ENCODE measurements at places on chromosomes 16 and 17. TPM values are rescaled to one million over a fixed set of nuclear protein-coding genes. Genes with fewer than 3 reads are reported as not detected.

- H3K27ac ChIP-seq = no peak overlapping the region
- H3K27me3 ChIP-seq = no peaks in the 10 kb centered on the region
- no peaks in the 10 kb centered on the region for H3K36me3 ChIP-seq
These were observed 75.2 kb upstream of the CIBAR2 start for GRCh38 chr16:85187447-85187846.

GRCh38 chr17:7807206-7807605, 26.8 kb upstream of the KDM6B start:
- no peaks in the 10 kb centered on the region for H3K27me3 ChIP-seq
- DNase-seq = no peak
- H3K36me3 ChIP-seq = no peaks in the 10 kb centered on the region
- H3K4me3 ChIP-seq = no peak overlapping the region
- no peak overlapping the region for H3K27ac ChIP-seq

DNA sequence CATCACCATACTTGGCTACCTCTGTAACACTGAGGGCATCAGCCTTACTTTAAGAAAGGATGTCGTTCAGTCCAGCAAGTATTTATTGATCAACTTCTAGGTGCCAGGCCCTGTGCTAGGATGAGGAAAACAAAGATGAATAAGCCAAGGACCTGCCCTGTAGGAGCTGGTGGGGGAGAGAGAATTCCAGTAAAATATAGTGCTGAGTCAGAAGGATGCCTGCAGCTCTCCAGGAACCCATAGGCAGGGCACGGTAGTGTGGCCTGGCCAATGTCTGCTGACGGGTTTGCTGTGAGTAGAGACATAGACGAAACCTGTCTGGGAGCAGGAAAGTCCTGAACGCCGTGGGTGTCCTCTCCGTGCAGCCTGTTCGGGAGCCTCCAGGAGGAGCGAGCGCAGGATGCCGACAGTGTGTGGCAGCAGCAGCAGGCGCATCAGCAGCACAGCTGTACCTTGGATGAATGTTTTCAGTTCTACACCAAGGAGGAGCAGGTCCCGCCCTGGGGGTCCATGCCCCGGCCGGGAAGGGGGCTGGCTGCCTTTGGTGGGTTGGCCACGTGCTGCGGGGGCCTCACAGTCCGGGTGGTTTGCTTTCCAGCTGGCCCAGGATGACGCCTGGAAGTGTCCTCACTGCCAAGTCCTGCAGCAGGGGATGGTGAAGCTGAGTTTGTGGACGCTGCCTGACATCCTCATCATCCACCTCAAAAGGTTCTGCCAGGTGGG, 55.6 kb downstream of the USP43 start:
- no peak overlapping the region for H3K4me3 ChIP-seq
- no peak for DNase-seq
- H3K36me3 ChIP-seq = no peaks in the 10 kb centered on the region
- no peaks in the 10 kb centered on the region for H3K4me1 ChIP-seq

DNA sequence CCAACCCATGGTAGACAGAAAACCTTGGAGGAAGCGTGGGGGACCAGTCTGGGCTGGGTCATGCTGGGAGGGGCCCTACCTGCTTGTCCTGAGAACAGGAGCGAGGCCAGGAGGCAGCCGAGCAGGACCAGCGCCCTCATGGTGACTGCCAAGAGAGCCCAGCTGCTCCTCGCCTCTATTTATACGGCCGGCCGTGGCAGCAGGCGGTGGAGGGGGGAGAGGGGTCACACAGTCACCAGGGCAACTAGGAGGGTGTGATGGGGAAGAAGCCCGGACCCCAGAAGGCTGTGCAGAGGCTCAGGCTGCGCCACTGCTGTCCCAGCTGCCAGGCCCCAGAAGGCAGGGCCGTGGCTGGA, at the start of gene SRL:
SRL (minus strand) TSS at position 153 of the 356 bp plus-strand sequence; CDS start at position 140, 13 bp downstream.
- no peaks in the 10 kb centered on the region for H3K27me3 ChIP-seq
- H3K4me3 ChIP-seq = no peak within 1 kb of the TSS
- H3K36me3 ChIP-seq = no peaks in the 10 kb centered on the region
- no peak within 1 kb of the TSS for H3K27ac ChIP-seq
- peak; percentile 75 for DNase-seq

GRCh38 chr17:41624208-41625101, at the start of gene KRT17:
KRT17 (minus strand) TSS chr17:41624575; CDS start chr17:41624509, 66 bp downstream.
- no peak within 1 kb of the TSS for H3K27ac ChIP-seq
- no peak within 1 kb of the TSS for H3K4me3 ChIP-seq
- H3K27me3 ChIP-seq = no peaks in the 10 kb centered on the region
- H3K36me3 ChIP-seq = no peaks in the 10 kb centered on the region
- H3K4me1 ChIP-seq = no peaks in the 10 kb centered on the region

- no peaks in the 10 kb centered on the region for H3K27me3 ChIP-seq
- H3K4me1 ChIP-seq = peaks cover 17% of the 10 kb centered on the region
- peak; percentile 57 for DNase-seq
- peak overlapping the region; percentile 44 for H3K4me3 ChIP-seq
- peaks cover 9% of the 10 kb centered on the region for H3K36me3 ChIP-seq
These were observed 548 bp downstream of the HAGH start for GRCh38 chr16:1825864-1826690.

DNA sequence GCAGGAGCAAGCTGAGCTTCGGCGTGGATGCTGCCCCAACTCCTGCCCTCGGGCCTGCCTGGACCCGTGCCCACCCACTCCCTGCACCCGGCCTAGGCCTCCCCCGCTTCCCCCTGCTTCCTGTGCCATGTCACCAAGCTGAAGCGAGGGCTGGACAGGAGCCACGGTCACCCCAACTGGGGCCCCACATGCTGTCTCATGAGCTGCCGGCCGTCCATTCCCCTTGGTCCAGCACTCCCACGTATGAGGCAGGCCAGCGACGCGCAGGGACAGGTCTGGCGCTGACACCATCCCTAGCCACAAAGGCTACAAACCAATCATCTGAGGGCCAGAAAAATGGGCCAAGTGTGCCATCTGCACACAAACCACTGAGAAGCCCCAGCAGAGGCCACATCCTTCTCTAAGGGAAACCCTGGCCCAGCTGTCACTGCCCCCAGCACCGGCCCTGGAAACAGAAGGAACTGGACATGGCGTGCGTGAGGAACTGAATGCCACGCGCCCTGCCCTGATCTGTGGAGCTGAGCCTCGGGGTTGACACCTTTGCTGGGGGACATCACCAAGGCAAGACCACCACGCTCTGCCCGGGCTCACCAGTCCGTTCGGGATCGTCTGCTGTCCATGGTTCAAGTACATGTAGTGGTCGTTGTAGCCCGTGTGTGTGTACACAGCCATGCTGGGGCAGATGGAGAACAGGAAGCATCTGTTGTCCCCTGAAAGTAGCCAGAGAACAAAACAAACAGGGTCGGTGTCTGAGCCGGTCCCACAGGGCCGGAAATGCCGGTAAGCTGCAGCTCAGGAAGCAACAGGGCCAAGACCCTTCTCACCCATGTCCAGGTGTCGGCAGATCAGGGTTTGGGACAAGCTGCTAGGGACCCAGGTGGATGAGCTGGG, 22.2 kb downstream of the MEAK7 start:
- H3K4me1 ChIP-seq = no peaks in the 10 kb centered on the region
- DNase-seq = no peak

DNA sequence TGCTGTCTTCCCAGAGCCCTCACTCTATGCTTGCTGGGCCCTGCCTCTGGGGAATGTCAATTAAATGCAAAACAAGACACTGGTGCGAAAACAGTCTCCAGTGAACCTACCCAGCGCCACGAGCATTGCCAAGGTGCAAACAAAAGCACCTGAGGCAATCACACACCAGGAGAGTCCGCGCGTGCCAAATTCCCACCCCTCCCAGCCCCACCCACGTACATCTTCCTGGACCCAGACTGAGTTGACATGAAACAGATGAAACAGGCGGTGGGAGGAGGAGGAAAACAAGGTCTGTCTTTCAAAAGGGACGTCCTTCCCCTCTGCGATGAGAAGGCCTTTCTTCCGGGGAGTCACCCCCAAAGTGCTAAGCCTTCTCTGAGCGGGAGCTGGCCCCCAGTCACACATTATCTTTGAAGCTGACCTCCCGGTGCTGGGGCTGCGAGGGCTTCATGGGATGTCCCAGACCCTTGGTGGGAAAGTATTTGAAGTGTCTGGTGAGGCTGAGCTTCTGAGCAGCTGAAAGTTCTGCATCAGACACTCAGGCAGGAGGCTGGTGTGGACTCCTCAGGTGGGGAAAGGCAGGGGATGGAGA, 200.4 kb downstream of the AXIN2 start:
- H3K4me1 ChIP-seq = no peaks in the 10 kb centered on the region
- H3K36me3 ChIP-seq = no peaks in the 10 kb centered on the region
- no peaks in the 10 kb centered on the region for H3K27me3 ChIP-seq
- no peak overlapping the region for H3K4me3 ChIP-seq
- DNase-seq = no peak

DNA sequence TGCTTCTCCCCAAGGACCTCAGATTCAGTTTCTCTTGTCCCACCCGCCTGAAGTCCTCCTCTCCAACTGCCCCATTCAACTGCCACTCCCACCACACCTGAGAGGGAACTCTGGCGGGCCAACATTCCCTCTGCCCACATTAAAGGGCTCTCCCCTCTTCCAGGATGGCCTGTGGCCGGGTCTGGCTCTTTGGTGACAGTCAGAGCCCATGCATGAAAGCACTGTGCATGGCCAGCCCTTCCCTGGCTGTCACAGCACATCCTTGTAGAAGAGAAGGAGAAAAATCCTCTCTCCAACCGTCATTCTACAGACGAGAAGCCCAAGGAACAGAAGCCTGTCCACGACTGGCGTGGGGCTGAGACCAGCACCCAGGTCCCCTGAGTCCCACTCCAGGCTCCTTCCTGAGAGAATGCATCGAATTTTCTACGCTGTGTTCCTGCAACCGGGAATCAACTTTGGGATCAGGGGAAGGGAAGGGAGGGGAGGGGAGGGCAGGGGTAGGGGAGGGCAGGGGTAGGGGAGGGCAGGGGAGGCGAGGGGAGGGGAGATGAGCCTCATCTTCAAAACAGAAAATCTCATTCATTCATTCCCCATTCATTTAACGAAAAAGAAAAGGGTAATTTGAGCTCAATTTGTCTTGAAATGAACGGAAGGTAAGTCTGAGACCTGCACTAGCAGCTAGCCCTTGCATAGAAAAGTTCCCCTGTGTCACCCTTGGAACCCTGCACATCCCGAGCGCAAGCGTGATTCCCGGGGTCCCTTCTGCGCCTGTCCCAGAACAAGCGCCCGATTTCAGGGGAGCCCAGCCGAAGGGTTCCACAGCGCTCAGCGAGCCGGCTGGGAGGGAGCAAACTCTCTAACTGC, at the start of gene ABCC12:
ABCC12 (minus strand) TSS at position 68 of the 864 bp plus-strand sequence. CDS start 9,569 bp downstream, outside the sequence.
- no peak within 1 kb of the TSS for H3K27ac ChIP-seq
- no peaks in the 10 kb centered on the region for H3K36me3 ChIP-seq
- no peak for DNase-seq
- H3K4me1 ChIP-seq = peaks cover 12% of the 10 kb centered on the region

- H3K4me1 ChIP-seq = no peaks in the 10 kb centered on the region
- H3K36me3 ChIP-seq = no peaks in the 10 kb centered on the region
- no peak overlapping the region for H3K27ac ChIP-seq
- DNase-seq = no peak
These were observed 262.3 kb downstream of the KIF2B start for GRCh38 chr17:54085020-54085419.

- no peak overlapping the region for H3K27ac ChIP-seq
- H3K27me3 ChIP-seq = no peaks in the 10 kb centered on the region
- no peak for DNase-seq
- H3K36me3 ChIP-seq = no peaks in the 10 kb centered on the region
- no peak overlapping the region for H3K4me3 ChIP-seq
These were observed 43.2 kb upstream of the DNAJA2 start for GRCh38 chr16:47016700-47017133.

MPP3 gene
- total RNA-seq = 13.4 TPM

CD79B gene
- not detected for total RNA-seq

CCDC154 gene
- total RNA-seq = 1.5 TPM

CCDC40 gene
- total RNA-seq = 6.7 TPM

AOC3 gene
- total RNA-seq = 4.4 TPM

Measured in thyroid gland (tissue), 4 donors.